ENCODE measurements at places on chromosomes 5 and 9. TPM values are rescaled to one million over a fixed set of nuclear protein-coding genes. Genes with fewer than 3 reads are reported as not detected.

Gene JAKMIP2
- 2.1 TPM for total RNA-seq

DNA sequence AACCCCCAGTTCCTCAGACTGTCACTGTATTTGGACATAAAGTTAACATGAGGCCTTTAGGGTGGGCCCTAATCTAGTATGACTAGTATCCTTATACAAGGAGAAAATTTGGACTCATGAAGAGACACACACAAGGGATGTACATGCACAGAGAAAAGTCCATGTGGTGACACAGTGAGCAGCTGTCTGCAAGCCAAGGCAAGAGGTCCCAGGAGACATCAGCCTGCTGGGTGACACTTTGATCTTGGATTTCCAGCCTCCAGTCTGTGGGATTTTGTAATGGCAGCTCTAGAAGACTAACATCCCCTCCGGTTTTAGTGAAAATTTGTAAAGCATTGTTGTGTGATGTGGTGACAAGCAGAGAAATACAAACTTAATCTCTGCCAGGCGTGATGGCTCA is 66.1 kb downstream of the RAI14 start:
- H3K4me1 ChIP-seq = peaks cover 13% of the 10 kb centered on the region
- no peak overlapping the region for H3K4me3 ChIP-seq
- H3K27ac ChIP-seq = no peak overlapping the region
- H3K27me3 ChIP-seq = no peaks in the 10 kb centered on the region
- no peak for DNase-seq

Gene NIPSNAP3A
- total RNA-seq = 23.8 TPM

Gene MYMK
- not detected for total RNA-seq

DNA sequence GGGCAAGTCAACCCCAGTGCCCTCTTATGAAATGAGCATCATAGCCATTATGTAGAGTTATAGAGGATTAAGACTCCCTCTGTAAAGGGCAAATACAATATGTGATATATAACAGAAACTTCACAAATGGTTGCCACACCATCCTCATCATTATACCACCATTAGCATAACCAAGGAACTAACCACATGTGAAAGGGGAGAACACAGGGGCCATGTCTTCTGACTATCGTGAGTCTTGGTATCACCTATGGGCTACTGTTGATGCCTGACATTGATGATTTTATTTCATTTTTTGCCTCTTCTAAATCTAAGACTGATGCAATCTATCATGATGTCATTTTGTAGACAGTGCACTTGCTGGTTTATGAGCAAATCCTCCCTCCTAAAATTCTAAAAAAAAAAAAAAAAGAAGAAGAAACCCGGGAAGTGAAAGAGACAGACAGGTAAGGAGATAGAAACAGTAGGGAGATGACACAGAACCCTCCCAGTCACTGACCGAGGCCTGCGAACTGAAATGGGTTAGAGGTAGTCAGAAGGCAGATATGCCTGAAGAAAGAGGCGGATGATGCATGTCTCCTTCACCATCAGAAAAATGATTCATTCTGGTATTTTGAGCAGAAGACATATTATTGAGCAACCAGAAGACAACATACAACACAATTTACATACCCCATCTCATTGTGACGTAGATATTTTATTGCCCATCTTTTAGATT is 266.0 kb downstream of the DMAC1 start:
- H3K36me3 ChIP-seq = no peaks in the 10 kb centered on the region
- no peak for DNase-seq
- H3K27ac ChIP-seq = no peak overlapping the region
- no peaks in the 10 kb centered on the region for H3K27me3 ChIP-seq
- no peak overlapping the region for H3K4me3 ChIP-seq

DNA sequence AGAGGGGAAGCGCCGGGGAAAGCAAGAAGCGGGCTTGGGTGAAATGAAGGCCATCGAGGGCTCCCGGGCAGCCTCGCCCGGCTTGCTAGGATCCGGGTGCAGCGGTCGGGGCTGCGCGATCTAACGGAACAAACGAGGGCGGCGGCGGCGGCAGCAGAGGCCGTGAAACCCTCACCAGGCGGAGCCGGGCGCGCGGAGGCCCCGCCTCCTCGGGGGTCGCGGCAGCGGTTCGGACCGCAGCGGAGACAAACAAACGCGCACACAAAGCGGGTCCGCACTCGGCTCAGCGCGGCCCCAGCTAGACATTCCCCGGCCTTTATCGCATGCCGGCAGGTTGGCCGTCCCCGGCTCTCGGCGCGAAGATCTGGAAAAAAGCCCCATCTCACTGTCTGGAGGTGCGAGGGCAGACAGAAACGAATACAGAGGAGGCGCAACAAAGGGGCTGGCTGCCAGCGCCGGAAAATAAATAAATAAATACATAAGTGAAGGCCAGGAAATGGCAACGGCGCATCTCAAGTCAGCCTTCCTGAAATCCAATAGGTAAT is 10.5 kb upstream of the TRIM36 start:
- no peak overlapping the region for H3K27ac ChIP-seq
- H3K4me1 ChIP-seq = peaks cover 5% of the 10 kb centered on the region
- peak overlapping the region; percentile 69 for H3K4me3 ChIP-seq
- H3K36me3 ChIP-seq = no peaks in the 10 kb centered on the region
- no peak for DNase-seq

Gene PRELID2
- 20.3 TPM for total RNA-seq

GRCh38 chr9:124000161-124000783 is 11.3 kb upstream of the LHX2 start:
- no peaks in the 10 kb centered on the region for H3K36me3 ChIP-seq
- no peak overlapping the region for H3K4me3 ChIP-seq
- H3K27ac ChIP-seq = no peak overlapping the region
- H3K27me3 ChIP-seq = peaks cover 86% of the 10 kb centered on the region
- peaks cover 20% of the 10 kb centered on the region for H3K4me1 ChIP-seq
- DNase-seq = no peak

- H3K36me3 ChIP-seq = no peaks in the 10 kb centered on the region
- H3K27me3 ChIP-seq = no peaks in the 10 kb centered on the region
- H3K4me1 ChIP-seq = no peaks in the 10 kb centered on the region
- H3K27ac ChIP-seq = no peak overlapping the region
- no peak overlapping the region for H3K4me3 ChIP-seq
- no peak for DNase-seq
Observed at GRCh38 chr9:29439961-29440360, 1866.7 kb upstream of the C9orf72 start.

GRCh38 chr5:78908173-78909061 is 76.7 kb downstream of the ARSB start:
- DNase-seq = no peak
- peaks cover 6% of the 10 kb centered on the region for H3K36me3 ChIP-seq
- no peaks in the 10 kb centered on the region for H3K27me3 ChIP-seq
- no peak overlapping the region for H3K4me3 ChIP-seq

Gene LTC4S
- total RNA-seq = 0.35 TPM

GRCh38 chr5:126869005-126869451 is 92.1 kb downstream of the LMNB1 start:
- no peaks in the 10 kb centered on the region for H3K4me1 ChIP-seq
- H3K27ac ChIP-seq = no peak overlapping the region
- H3K27me3 ChIP-seq = no peaks in the 10 kb centered on the region
- no peaks in the 10 kb centered on the region for H3K36me3 ChIP-seq
- DNase-seq = no peak

GRCh38 chr9:112819635-112820496 is 69.3 kb downstream of the SNX30 start:
- peaks cover 12% of the 10 kb centered on the region for H3K36me3 ChIP-seq
- H3K4me1 ChIP-seq = peaks cover 8% of the 10 kb centered on the region
- no peaks in the 10 kb centered on the region for H3K27me3 ChIP-seq
- H3K27ac ChIP-seq = no peak overlapping the region

DNA sequence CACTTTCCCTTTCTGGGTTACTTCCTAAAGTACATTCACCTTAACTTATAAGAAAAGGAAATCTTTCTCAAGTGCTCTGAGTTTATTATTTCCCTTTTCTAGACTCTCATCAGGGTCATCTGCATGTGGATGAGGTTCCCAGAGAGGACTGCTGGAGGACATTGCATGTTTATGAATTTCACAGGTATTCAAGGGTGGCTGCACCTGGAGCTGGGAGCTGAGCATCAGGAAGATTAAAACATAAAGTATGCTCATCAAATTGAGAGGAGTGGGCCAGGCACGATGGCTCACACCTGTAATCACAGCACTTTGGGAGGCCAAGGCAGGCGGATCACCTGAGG is 34.7 kb upstream of the PLIN2 start:
- H3K36me3 ChIP-seq = no peaks in the 10 kb centered on the region
- peak overlapping the region; percentile 99 for H3K27ac ChIP-seq
- no peaks in the 10 kb centered on the region for H3K27me3 ChIP-seq
- H3K4me1 ChIP-seq = peaks cover 85% of the 10 kb centered on the region

DNA sequence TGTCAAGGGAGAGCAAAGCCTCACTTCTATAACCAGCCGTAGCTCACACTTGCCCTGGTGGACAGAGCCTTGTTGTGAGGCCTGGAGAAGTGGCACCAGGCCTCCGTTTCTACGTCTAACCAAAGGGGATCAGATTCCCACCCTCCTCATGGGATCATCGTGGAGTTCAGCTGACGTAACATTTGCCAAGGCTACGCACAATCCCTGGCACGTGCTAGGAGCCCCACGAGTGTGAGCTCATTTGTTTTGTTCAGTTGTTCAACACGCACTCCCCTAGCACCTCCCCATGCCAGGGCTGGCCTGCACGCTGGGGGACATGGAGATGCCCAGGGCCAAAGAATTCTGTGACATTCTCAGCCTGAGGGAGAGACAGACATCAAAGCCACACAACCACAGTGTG is 23.1 kb downstream of the ADGRD2 start:
- no peak overlapping the region for H3K27ac ChIP-seq
- peaks cover 17% of the 10 kb centered on the region for H3K27me3 ChIP-seq
- no peaks in the 10 kb centered on the region for H3K36me3 ChIP-seq
- peaks cover 27% of the 10 kb centered on the region for H3K4me1 ChIP-seq

DNA sequence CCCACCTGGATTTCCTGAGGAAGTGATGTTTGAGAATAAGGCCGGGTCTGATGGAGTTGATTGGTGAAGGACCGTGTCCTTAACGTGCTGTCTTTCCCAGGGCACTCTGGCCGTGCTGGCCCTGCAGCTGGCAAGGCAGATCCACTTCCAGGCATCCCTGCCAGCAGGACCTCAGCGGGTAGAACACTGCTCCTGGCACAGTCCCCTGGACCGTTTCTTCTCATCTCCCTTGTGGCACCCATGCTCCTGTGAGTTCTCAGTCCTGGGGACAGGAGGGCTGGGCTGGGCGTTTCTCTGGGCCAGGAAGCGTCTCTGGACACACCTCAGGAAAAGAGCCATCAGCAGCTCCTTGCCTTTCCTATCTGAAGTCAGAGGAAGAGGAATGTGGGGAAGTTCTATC is 4.4 kb downstream of the DELE1 start:
- peaks cover 18% of the 10 kb centered on the region for H3K4me1 ChIP-seq
- no peak overlapping the region for H3K27ac ChIP-seq
- no peak overlapping the region for H3K4me3 ChIP-seq
- no peaks in the 10 kb centered on the region for H3K27me3 ChIP-seq
- H3K36me3 ChIP-seq = peaks cover 18% of the 10 kb centered on the region

Gene CDKN2AIPNL
- 51.2 TPM for total RNA-seq

DNA sequence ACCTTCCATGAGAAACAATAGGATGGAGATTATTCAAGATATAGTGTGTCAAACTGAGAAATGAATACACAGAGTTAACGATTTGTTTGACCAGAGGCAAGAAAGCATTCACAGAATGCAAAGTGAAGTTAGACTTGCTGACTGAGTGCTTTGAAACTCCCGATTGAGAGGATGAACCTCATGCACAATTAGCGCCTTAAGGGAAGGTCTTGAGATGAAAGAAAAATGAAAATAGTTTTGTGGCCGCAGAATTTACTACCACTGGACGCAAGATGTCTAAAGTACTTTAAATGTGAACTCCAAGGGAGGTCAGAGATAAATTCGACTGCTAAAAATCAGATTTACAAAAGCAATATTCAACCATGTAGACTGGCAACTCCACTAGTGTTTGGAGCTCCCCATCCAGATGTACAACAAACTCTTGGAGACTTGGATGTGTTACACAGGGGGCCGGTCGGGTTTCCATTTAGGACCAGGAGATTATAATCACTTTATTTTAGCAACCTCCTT is 707 bp upstream of the RIMOC1 start:
- DNase-seq = no peak
- no peaks in the 10 kb centered on the region for H3K27me3 ChIP-seq
- peaks cover 31% of the 10 kb centered on the region for H3K4me1 ChIP-seq

- H3K36me3 ChIP-seq = no peaks in the 10 kb centered on the region
- H3K4me1 ChIP-seq = peaks cover 16% of the 10 kb centered on the region
- peaks cover 12% of the 10 kb centered on the region for H3K27me3 ChIP-seq
- no peak overlapping the region for H3K4me3 ChIP-seq
Observed at GRCh38 chr5:17401470-17402288, 96.4 kb upstream of the TAF11L2 start.

Gene GPX3
- total RNA-seq = 31.9 TPM

DNA sequence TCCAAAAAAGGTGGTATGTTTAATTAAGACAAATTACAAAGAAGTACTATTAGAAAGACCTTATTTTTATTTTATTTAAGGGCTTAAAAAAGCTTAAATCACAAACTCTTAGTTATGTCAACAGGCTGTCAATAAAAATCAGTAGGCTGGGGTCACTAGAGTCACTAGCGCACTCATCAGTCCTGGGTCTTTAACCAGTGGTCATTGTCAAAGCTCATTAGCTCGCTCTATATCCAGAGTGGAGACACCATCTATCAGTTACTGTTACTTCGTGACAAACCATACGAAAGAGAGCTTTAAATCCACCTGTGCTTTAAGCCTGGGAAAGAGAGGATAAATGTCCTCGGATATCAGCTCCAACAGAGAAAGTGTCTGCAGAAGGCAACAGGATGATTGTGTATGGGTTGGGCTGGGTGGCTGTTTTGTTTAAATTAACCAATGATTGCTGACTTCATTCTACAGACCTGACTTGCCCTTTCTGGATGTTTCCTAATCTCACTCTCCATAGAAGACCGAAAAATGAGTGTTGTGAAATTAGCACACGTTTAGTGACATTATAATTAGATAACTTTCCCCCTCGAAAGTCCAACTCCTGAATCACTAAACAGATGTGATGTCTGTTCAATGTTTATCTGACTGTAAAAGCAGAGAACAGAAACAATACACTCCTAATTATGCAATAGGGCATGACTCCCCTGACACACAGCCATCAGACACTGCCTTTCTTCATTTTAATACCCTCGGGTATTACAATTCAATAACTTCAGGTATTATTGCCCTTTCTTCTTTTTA is 123.6 kb upstream of the TNPO1 start:
- H3K36me3 ChIP-seq = no peaks in the 10 kb centered on the region
- no peaks in the 10 kb centered on the region for H3K27me3 ChIP-seq
- no peak overlapping the region for H3K27ac ChIP-seq

DNA sequence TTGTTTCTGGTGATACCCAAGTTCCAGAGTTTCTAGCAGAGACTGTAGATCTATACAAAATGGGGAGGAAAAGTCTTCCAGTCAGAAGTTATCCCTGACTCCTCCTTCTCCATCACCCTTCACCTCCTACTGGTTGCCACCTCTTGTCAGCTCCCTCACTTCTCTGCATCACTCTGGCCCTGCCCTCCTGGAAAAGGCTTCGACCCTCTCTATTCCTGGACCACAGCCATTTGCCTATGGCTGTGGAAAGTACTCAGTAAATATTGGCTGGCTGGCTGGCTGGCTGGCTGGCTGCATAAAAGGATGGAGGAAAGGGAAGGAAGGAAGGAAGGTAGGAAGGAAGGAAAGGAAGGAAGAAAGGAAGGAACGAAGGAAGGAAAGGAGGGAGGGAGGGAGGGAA is 32.7 kb upstream of the ABCA1 start:
- DNase-seq = no peak
- no peak overlapping the region for H3K4me3 ChIP-seq
- no peaks in the 10 kb centered on the region for H3K36me3 ChIP-seq
- H3K4me1 ChIP-seq = peaks cover 32% of the 10 kb centered on the region
- no peak overlapping the region for H3K27ac ChIP-seq

Gene FOXD4L3
- not detected for total RNA-seq

Data from HepG2 (cell line).